Retina (tissue), 1 donor: ENCODE measurements at places on chromosomes 7 and 10.

DNA sequence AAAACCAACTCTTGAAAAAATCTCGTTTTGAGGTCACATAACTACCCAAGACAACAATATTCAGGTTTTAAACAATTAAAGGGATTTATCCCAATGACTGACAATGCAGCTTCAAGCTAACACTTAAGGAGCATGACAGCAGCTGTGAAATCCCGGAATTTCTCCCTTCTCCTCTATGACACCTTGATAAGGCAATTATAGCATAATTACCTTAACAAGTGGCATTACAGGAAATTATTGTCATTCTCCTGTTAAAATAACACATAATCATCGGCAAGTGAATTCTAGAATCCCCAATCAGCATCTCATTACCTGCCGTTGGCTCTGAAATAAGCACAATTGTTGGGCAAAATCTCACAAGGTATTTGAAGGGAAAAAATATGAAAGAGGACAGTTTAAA is 417.0 kb upstream of the PFKP start:
- DNase-seq: no peak

- DNase-seq: no peak
Observed at GRCh38 chr10:4850397-4850796, 24.4 kb downstream of the AKR1E2 start.

- DNase-seq: no peak
Observed at GRCh38 chr7:47202146-47202783, 379.6 kb downstream of the TNS3 start.

DNA sequence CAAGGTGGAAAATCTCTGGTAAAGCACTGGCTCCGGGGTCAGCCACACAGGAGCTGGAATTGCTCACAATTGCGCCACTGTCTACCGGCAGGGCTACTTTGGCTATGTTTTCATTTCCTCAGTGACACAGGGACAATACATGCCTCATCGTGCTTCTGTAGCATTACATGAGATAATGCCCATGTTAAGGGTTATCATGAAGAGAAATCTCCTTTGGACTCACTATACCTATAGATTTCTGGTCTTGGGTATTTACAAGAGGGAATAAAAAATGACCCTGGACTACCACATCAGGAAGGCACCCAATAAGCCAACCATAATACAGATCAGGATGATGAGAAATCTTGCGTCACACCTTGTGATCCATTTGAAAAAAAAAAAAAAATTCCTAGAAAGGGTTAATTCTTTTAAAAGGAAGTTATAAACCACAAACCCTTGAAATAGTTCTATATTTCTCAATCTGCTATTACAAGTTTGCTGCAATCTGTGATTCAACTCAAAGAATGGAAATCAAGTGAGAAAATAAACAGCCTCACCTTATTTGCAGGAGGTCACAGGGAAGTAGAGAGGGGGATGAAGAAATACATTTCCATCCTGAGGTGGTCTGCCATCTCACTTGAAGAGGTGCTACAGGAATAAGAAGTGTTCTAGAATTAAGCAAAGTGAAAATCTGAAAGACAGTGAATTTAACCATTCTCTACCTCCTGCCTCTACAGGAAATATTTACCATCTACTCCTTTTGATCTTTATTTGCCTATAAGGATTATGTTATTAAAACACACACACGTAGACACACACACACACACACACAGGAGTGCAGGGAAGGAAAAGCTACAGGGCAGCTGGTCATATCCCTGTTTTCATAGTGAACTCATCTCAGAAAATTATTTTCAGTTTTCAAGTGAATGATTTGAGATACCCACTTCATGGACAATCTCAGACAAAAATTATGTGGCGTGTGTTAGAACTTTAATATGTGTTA is 231.3 kb upstream of the CELF2 start:
- DNase-seq: no peak

- DNase-seq: no peak
Observed at GRCh38 chr7:44538093-44538797, 2.9 kb downstream of the NPC1L1 start.

- no peak for DNase-seq
Observed at GRCh38 chr10:113895018-113895417, 40.6 kb downstream of the NHLRC2 start.

- DNase-seq: no peak
Observed at GRCh38 chr10:117677239-117677638, 134.7 kb downstream of the EMX2 start.

DNA sequence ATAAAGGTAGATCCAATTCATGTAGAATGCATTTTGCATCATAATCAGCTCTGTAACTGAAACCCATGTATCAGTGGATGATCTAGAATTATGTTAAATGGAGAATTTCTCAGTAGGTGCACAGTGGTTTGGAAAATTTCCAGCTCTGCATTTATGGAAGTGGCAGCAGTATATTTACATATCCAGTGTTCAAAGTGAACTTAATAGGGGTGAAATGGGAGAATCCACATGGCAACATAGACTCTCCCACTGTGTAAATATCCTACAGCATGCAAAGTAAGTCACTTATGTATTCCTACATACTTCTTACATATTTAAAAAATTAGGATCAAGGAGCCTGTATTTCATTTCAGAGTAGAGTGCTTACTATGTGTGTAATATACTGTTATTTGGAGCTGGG is 35.3 kb downstream of the CDC14C start:
- DNase-seq: no peak

GRCh38 chr10:51382181-51382580 is 307.9 kb downstream of the PRKG1 start:
- DNase-seq: no peak

DNA sequence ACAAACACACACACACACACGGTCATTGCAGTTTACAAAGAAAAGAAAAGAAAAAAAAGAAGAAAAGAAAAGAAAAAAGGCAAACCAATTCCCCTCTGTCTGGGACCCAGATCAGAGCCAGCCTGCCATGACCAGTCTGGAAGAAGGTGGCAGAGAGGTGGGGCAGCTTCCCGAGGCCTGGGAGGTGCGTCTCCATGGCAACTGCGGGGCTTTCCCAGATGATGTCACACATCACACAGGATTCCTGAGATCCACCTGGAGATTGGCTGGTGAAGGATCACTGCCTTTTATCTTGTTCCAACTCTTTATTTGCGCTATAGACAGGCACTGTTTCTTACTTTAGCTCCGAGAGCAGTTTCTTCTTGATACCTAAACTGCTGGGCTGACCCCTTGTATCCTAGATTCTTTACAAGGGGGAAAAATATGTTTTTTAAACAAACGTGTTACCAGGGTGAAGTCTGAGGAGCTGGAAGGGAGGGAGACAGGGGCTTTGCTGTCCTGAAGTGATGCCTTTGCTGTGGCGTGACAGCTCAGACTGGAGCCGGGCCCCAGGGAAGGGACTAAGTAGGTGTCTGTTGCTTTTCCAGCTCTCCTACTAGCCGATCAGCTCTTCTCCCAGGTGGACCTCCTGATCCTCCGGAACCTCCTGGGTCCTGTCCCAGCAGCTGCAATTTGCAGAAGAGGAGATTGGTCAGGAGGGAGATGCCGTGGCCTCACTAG is 298.5 kb downstream of the KLF6 start:
- DNase-seq: peak; percentile 60

DNA sequence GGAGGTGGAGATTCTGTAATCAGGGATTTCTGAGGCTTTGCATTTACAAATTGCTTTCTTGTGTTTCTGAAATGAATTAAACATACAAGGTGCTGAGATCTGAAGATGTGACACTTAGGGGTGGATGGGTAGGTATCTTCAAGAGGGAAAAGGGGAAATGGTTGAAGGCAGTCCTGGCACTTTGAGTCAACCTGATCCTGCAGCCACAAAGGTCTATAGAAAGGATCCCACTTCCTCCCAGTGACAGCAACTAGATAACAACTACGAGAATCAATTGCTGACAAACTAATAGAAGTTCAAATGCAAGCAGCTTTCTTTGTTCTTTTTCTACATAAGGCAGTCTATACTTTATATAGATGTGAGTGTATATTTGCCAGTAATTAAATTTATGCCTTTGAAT is 553.3 kb downstream of the MDFIC start:
- peak; percentile 5 for DNase-seq

GRCh38 chr7:1867370-1868260 is 197.5 kb downstream of the ELFN1 start:
- peak; percentile 90 for DNase-seq
